ENCODE measurements at places on chromosomes 2 and 18.

GRCh38 chr2:68717305-68717661 lies 17.3 kb upstream of the ARHGAP25 start:
- DNase-seq, result no peak

DNA sequence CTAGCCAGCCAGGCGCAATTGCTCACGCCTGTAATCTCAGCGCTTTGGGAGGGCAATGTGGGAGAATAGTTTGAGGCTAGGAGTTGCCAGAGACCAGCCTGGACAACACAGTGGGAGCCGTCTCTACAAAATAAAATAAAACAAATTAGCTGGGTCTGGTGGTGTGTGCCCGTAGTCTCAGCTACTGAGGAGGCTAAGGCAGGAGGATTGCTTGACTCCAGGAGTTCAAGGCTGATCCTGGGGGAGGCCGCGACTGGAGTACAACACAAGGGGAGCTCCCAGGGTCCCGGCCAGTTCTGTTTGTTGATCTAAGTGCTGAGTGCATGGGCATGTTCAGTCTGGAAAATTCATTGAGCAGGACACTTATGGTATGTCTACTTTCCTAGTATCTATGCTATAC lies 2.6 kb downstream of the ST3GAL5 start:
- DNase-seq, result no peak

DNA sequence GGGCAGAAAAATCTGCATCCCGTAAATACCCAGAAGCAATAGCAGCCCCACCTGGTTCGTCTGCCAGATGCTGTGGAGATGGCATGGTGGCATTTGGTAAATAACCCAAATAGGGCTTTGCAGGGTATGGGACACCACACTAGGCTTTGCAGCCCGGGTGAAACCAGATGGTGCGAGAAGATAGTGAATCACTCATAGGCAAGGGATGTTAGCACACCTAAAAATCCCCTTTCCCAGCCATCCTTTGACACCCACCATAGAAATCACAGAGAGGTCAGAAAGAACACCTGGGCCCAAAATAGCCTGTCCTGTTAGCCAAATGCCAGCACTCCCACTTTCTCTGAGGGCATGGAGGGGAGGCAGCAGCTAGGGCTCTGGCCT lies 47.6 kb downstream of the BCL11A start:
- no peak for DNase-seq

GRCh38 chr2:45283764-45284620 lies 274.7 kb upstream of the SIX2 start:
- DNase-seq, result no peak

Data from activated T-cell treated with anti-CD3 and anti-CD28 coated beads, Interleukin-2, amount 50 U/mL, for 1 hour (primary cell).